ENCODE measurements at places on chromosomes 2 and 18.

GRCh38 chr2:19474128-19474527 is 115.7 kb upstream of the OSR1 start:
- DNase-seq, result peak; percentile 22

DNA sequence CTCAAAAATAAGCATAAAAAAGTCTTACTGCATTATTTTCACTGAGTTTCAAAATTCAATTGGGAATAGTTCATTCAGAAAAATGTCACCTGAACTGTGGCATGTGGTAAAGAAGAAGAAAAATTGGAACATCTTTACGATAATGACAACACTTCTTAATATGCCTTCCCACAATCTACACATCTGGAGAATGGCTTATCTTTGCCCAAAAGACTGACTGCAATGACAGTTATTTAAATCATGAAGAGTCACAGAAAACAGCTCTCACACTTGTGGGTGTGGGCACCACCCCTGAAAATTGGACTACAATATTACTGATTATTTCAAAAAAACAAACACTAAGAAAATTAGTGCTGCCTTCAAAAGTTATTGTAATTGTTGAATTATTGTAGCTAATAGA is 152.3 kb downstream of the USP34 start:
- DNase-seq, result no peak

- peak; percentile 51 for DNase-seq
These were observed 2.6 kb downstream of the BAZ2B start for GRCh38 chr2:159613651-159614285.

DNA sequence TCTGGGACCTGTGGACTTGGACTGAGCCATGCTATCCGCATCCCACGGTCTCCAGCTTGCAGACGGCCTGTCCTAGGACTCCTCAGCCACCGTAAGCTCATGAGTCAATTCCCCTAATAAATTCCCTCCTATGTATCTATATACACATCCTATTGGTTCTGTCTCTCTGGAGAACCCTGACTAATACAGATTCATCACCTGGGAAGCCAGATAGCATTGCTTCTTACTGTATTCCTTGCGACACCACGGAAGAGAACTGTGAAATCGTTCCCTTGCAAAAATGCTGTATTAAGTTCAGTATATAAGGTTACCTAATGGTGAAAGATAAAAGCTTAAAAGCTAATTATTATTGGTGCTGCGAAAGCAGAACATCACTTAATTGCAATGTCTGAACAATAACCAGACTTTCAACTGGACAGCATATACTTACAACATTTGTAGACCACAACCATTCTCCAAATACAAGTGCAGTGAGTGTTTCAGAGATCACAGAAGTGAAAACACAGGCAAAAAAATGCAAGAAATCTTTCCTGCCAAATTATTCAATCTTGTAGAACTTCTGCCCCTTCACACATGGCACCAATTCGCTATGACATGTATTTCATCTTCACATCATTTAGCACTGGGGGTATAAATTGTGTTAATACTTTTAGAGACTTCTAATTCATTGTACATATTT is 352.9 kb downstream of the TXNL1 start:
- DNase-seq, result no peak

DNA sequence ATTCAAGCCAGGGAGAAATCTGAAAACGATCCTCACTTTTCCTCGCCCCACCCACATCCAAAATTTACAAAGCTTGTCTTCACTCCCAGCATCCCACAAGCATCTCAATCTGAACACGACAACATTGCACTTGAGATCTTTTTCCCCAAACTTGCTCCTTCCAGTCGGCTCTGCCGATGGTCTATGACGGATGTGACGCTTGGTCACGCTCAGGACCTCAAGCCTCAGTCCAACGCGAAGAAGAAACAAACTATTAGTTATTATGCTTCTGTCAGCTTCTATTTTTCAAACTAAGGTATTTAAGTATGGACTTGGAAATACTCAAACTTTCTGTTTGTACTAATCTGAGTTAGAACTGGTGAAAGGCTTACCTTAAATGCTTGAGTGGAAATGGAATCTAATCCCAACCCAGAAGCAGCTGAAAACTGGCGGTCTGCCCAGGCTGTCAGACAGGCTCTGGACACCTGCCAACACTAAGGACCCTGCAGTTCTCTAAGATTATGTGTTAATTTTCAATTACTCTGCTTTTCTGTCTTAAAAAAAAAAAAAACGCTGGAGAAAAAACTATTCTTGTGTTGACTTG is 132.1 kb upstream of the DNMT3A start:
- peak; percentile 42 for DNase-seq

DNA sequence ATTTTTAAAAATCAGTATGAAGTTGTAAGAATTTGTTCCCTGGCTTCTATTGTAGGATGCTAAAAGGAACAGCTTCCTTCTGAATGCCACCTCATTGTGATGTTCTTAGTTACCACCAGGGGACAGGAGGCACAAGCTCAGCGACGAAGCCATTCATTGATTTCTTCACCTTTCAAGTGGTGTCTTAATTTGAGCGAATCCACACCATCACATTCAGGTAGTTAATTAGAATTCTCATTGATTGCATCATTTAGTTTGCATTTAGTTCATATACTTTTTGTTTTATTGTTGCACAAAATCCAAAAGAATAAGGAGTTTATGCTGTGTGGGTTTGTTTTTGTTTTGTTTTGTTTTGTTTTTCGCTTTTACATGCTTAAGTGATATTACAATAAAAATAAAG is 23.1 kb downstream of the CYP27C1 start:
- no peak for DNase-seq

DNA sequence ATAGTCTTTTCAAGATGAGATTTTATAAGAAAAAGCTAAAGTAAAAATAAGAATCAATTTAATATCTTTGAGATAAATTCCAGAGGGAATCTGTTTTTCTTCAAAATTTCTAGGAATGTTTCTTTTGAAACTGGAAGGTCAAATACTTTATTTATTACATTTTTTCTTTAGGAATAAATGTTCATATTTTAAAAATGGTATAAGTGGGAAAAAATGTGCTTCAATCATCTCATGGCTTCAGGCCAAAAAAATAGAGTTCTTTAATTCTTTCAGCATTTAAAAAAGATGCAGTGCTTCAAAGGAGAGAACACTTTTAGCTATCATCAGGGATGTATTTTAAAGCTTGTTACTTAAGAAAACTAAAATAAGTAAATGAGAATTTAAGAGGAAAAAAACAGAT is 110.6 kb downstream of the NEB start:
- no peak for DNase-seq

DNA sequence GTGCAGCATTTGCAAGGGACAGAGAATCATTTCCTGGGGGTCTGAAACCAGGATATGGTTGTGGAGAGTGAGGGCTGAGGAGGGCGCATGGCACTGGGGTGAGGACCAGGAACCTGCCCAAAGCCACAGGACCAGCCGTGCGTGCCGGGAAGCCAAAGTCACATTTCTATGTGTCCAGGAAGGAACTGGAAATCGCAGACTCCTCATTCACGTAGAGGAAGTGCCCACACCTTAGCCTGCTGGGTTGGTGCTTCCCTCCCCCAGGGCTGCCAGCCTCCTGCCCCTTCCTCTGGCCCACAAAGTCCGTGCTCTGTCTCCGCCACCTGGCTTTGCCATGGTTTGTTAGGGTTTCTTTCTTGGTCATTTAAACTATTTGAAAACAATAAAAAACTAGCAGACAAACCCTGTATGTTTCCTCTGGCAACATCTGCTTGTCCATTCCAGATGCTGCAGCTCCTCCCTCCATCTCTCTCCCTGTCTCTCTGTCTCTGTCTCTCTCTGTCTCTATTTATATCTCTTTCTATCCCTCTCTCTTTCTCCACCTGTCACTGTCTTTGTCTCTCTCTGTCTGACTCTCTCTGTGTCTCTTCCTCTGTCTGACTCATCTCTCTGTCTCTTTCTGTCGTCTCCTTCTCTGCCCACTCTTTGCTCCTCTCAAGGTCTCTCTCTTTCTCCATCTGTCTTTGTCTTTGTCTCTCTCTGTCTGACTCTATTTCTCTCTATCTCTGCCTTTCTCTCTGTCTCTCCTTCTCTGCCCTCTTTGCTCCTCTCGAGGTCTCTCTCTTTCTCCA is 163.2 kb upstream of the TPO start:
- no peak for DNase-seq

- DNase-seq, result no peak
These were observed 7.4 kb downstream of the DNAJB2 start for GRCh38 chr2:219286436-219287115.

GRCh38 chr2:122168799-122169198 is 413.3 kb downstream of the TSN start:
- DNase-seq, result peak; percentile 11

- peak; percentile 59 for DNase-seq
These were observed 1.4 kb downstream of the RAB1A start for GRCh38 chr2:65128297-65129190.

DNA sequence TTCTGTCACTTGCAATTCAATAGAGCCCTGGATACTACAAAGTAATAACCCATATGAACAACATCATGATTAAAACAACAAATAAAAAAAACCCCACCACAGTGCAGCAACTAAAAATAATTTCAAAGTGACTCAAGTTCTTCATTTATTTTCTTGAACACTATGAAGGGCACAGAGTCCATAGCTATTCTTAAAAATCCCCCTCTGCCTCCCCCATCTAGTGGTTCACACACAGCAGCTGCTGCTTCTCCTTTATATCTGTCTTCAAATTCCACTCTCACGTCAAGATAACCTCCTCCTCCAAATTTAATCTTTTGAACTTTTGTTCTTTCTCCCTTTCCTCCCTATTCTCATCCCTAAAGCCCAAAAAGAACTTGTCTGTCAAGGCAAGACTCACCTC is 591.3 kb downstream of the ZEB2 start:
- no peak for DNase-seq

- DNase-seq, result no peak
These were observed 903.7 kb downstream of the TDRD15 start for GRCh38 chr2:22027345-22028005.

DNA sequence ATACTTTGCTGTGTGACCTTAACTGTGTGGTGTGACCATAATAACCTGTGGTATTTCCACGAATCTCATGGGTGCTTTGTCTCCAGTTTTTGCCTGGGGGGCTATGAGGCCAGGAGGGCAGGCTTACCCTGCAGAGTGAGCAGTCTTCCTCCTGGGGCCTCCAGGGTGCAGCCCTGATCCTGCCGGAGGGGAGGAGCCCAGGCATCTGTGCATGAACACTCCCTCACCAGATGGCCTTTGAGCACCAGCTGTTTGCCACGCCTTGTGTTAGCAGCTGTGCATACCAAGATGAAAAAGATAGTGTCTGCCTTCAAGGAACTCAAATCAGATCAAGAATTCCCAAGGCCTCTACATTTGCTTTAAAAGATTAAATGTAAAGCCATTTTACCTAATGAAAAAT is 75.0 kb upstream of the RBM44 start:
- DNase-seq, result no peak

GRCh38 chr2:208545403-208546042 is 138.9 kb downstream of the PTH2R start:
- DNase-seq, result no peak

GRCh38 chr2:110105608-110106467 is 9.8 kb downstream of the MALL start:
- peak; percentile 40 for DNase-seq

DNA sequence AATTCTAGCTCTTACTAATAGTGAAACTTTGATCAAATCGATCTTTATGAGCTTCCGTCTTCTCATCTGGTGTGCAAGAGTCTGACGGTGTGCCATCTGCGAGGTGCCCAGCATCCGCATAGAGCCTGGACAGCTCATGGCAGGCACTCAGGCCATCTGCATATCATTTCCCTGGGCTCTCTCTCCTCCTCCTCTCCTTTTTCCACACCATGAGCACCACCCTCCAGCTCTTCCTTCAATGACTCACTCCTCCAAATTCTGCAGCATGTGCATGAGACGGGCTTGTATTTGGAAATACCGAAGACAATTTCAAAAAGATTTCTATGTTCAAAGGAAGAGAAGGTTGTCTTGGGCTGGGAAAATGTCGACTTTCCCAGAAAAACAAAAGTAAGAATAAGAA is 161.1 kb downstream of the CCBE1 start:
- no peak for DNase-seq

- DNase-seq, result no peak
These were observed 12.8 kb upstream of the TGFA start for GRCh38 chr2:70566464-70566863.

DNA sequence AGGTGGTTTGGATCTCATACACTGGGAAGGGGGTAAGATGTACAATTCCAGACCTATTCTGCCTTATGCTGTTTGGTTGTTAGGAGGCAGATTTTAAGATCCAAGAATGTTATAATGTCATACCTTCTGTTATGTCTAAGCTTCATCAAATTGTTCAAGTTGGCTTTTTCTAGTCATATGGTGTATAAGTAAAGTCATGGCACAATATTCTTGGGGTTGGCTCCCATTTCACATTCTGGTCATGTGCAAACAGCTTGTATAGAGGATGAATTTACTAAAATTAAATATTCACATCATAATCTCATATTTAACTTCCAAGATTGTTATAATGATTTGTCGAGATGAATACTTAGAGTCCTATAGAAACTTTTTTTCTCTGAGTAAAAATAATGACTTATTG is 424.9 kb upstream of the HNMT start:
- no peak for DNase-seq

GRCh38 chr18:75400366-75400765 is 27.1 kb downstream of the SMIM21 start:
- DNase-seq, result no peak

DNA sequence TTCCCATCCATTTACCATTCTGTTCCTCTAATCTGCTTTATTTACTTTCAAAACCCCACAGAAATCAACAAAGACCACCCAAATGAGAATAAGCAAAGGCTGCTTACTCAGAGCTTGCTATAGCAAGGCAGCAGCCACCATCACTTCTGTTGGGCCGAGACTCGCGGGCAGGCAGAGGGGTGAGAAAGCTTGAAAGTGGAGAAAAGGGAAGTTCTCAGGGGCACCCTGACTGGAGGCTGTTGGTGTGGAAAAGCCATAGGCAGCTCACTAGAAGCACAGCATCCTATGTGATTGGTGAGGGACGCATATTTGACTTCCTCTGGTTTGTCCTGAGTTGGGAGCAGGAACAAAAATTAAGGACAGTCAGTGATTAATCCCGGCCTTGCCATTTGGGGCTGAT is 269.7 kb upstream of the THSD7B start:
- no peak for DNase-seq

DNA sequence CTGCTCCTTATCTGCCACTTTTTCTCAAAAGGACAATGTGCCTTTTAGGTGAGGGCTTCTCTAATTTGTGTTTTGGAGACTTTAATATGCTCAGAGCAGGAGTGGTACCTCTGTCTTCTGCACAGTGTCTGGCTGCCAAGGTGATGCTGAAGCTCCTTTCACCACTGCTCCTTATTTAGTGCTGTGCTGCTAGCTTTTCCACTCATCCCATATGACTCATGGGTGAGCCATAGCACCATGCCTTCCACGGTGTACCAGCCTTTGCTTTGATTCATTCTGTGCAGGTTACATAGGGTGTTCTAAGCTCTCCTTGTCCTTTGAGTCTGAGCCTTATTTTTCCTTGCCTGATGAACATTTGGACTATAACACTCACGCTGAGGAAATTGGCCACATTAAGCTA is 202.4 kb downstream of the ARL6IP6 start:
- no peak for DNase-seq

GRCh38 chr2:239039479-239039861 is 191.6 kb downstream of the TWIST2 start:
- DNase-seq, result no peak

Data from fibroblast of pulmonary artery (primary cell).